ENCODE measurements at places on chromosomes 12 and 14. TPM values are rescaled to one million over a fixed set of nuclear protein-coding genes. Genes with fewer than 3 reads are reported as not detected.

The TAS2R50 gene
- total RNA-seq: 8.7 TPM

The SDSL gene
- total RNA-seq: 13.8 TPM

The CSRP2 gene
- total RNA-seq: 77.7 TPM

The KLRC1 gene
- total RNA-seq: not detected

The PHETA1 gene
- total RNA-seq: 5.9 TPM

The KLRD1 gene
- 0.14 TPM for total RNA-seq
